Activated CD4-positive, CD25-positive, alpha-beta regulatory T cell treated with anti-CD3 and anti-CD28 coated beads, Interleukin-2, amount 50 U/mL, for 16 hours (primary cell): ENCODE measurements at places on chromosomes 4 and X.

DNA sequence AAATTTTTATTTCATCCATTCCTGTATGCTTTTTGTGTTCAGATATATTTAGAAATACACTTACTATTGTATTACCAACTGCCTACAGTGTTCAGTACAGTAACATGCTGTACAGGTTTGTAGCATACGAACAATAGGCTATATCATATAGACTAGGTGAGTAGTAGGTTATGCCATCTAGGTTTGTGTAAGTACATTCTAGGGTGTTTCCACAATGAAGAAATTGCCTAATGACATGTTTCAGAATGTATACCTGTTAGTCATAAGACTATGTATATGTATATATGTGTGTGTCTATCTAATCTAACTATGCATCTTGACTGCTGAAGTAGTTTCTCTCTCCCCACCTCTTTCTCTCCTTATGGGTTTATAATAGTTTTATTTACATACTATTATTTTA is 51.5 kb upstream of the BTC start:
- no peak for DNase-seq

- no peak for DNase-seq
Observed at GRCh38 chr4:93791570-93792195, 36.9 kb upstream of the ATOH1 start.

DNA sequence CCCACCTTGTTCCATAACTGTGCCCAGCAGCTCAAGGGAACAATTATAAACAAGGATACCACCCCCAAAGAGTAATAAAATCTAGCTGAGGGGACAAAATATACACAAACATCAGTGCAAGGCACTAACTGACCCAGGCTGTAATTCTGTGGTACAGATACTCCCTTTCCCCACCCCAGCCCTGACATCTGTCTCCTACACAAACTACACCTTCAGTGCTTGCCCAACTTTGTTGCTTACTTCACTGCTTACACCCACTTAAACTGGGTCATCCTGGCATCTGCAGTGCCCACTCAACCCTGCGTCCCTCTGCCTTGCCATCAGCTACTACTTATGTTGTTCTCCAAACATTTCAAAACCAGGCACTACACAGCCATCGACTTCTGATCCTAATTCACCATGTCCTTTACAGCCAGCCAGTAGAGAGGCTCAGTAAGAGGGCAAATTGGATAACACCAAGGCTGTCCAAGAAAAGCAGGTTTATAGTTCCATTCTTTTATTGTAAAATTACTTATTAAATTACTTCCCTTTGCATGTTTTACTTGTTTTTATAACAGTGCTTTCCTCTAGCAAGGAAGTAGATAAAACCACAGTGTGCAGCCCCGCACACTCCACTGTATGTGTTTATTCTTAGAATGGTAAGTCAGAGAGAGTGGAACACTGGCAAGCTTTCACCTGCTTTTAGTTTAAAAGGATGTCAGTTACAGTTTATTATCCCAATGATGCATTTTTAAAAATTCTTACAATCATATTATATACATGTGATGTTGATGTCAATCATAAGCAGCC is 149.6 kb downstream of the INPP4B start:
- DNase-seq: no peak

GRCh38 chr4:44145868-44146267 is 302.7 kb downstream of the KCTD8 start:
- DNase-seq: no peak

DNA sequence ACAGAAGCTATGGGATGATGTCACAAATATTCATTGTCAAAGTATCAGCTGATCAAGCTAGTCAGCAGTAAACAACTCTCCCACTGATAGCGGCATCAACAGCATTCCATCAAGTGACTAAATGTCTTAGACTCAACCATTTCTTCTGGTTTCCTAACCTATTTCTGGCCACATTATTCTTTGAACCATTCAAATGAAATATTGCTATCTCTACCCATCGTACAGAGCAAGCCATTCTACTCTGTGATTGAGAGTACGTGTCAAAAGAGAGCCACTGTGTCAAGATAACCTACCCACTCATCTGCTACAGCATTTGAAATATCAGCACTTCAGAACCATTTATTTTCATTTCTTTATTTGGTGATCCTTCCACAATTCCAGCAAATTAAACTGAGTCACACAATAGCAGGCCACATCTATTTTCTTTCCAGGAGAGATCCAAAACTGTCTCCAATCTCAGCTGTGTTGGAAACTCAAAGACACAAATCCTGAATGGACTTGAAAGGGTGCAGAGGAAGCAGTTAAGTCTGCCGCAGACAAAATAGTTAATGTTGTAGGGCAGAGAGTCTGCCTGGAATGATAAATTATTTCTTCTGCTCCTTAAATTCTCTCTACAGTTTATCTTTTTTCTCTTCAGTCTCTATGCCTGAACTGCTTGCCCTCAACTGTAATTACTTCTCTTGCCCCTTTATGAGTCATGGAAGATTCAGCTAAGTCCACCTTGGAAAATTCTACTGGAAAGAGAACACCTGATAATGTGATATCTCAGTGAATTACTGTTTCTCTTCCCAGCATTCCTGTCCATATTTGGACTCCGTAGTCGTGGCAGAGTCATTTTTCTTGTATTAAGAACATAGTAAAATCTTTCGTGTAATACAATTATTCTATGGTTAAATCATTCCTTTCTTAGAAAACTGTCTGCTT is 364.8 kb downstream of the PDGFC start:
- no peak for DNase-seq

DNA sequence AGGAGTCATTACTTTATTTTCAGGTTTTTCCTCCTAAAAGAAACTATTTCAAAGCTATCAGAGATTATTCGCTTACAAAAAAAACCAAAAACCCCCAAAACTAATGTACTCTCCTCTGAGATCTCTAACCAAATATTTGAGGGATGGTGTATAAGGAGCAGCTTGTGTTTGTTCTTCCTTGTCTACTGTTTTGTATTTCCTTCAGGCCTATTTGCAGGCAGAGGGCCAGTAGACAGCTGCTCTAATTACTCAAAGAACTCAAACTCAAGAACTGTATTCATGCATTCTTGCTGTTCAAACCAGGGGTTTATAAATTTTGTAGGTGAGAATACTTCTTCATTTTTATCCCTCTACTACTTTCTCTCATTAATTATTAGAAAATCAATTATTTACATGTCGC is 51.3 kb downstream of the SH3RF1 start:
- no peak for DNase-seq

GRCh38 chrX:85381602-85382001 is 2.1 kb upstream of the POF1B start:
- no peak for DNase-seq

GRCh38 chr4:166065324-166065723 is 192.3 kb downstream of the TLL1 start:
- DNase-seq: no peak

GRCh38 chr4:1215141-1216075 is 33.5 kb downstream of the CTBP1 start:
- no peak for DNase-seq

- no peak for DNase-seq
Observed at GRCh38 chr4:119286377-119287002, 35.4 kb downstream of the FABP2 start.

GRCh38 chr4:6968496-6968895 is 58.9 kb downstream of the TBC1D14 start:
- no peak for DNase-seq

GRCh38 chr4:48118081-48118480 is 16.0 kb downstream of the TXK start:
- DNase-seq: no peak

DNA sequence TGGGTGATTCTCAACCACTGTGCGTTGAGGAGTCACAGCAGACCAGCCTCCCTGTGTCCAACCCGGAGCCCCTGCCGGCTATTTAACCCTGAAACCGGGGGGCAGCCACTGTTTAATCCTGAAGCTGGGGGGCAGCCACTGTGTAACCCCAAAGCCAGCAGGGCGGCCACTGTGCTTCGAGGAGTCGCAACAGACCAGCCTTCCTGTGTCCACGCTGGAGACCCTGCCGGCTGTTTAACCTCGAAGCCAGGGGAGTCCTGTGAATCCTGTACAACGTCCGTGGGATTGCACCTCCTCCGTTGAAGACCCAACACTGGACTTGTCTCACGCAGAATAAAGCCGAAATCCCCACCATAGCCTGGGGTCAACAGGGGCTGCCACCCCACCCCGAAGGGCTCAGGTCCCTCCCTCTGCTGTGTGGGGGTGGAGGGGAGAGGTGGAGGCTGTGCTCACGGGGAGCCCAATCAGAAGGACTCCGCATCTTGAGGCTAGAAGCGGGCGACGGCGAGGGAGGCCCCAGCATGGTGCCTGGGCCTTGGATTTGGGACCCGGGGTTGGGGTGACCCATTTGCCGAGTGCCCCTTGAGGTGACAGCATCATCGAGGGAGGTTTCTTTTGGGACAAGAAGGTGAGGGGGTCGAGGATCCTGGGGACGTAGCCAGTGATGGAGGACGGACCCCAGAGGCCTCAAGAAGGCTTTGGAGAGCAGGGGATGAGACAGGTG is 94.9 kb downstream of the ADRA2C start:
- DNase-seq: no peak

GRCh38 chr4:88195328-88196012 is 37.0 kb upstream of the ABCG2 start:
- no peak for DNase-seq

- DNase-seq: no peak
Observed at GRCh38 chrX:115988825-115989224, 181.7 kb upstream of the AGTR2 start.

DNA sequence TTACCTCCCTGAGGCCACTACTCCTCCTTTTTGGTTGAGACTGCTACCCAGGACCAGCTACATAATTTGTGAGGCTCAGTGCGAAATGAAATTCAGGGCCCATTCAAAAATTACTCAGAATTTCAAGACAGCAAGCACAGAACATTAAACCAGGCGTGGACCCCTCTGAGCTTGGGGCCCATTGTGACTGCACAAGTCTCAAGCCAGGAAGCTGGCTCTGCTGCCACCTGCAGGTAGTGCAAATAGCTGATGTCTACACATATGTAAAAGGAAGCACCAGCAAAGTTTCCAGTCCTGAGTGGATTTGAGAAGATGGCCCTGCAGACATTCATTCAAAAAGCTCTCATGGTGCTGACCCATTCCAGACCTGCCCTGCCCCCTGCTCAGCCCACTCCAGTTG is 213.4 kb upstream of the LNX1 start:
- DNase-seq: no peak

GRCh38 chrX:109813236-109813635 is 80.2 kb upstream of the ACSL4 start:
- DNase-seq: no peak

DNA sequence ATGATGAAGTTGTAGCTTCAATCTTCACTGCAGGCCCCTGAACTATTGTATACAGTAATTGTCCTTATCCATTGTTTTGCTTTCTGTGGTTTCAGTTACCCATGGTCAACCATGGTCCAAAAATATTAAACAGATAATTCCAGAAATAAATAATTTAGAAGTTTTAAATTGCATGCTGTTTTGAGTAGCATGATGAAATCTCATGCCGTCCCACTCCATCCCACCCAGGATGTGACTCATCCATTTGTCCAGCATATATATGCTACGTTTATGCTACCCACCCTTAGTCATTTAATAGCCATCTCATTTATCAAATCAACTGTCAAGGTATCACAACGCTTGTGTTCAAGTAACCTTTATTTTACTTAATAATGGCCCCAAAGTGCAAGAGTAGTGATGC is 34.5 kb downstream of the IQCM start:
- no peak for DNase-seq
